ENCODE measurements at places on chromosomes 2 and 18.

GRCh38 chr2:148817210-148817708, 57.8 kb upstream of the KIF5C start:
- peak; percentile 6 for DNase-seq

GRCh38 chr2:118698564-118698963, 148.9 kb downstream of the EN1 start:
- no peak for DNase-seq

DNA sequence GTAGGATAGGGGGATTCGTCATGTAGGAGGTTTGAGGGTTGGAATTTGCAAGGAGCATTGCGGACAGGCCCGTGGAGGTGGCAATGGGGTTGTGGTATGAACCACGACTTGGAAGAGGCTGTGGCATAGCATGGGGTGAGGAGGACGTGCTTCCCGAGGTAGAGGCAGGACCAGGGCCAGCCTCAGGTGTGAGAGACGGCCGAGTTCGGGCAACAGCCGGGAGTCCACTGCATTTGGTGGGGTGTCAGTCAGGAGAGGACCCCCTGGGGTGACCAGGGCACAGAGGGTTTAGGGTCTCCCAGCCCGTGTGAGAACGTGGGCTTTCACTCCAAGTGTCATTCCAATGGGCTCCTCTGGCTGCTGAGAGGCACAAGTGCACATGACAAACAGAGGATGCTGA, 339.0 kb downstream of the EIPR1 start:
- no peak for DNase-seq

DNA sequence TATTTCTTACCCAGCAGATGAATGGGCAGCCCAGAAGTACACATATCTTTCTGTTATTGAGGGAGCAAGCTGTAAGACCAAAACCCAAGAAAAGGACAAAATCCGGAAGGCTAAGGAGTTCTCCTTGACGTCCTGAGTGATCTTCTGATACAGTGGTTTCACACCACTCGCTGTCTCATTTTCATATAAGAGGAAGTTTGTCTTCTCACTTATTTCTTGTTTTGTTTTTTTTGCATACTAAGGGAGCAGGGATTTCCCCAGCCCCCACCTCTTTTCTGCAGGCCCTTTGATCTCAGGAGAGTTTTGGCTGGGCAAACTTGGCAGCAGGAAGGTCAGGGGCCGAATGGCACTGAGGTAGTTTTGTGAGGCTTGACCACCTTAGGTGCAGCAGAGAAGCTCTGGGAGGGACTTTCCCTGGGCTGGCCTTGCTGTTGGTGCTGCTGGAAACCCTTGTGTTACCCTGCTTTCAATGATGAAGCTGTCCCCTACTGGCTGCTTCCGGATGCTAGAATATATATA, 13.3 kb downstream of the CHRNA1 start:
- DNase-seq, result no peak

DNA sequence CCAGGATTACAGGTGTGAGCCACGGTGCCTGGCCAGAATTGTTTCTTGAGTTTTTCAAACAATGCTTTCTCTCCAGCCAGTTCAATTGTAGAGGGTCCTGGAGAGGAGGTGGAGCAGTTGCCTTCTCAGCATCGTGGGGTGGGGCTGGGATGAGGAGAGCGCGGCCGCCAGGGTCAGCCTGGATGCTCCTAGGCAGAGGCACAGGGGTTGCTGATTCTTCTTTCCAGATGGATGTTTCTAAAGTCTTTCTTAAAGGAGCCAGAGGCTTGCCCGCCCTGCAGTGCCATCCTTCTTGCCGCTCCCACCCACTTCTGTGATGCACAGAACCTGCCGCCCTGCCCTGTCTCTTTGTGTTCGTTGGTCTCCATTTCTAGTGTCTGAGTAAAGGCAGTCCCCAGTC, 61.1 kb downstream of the AGAP1 start:
- DNase-seq, result no peak

- no peak for DNase-seq
Measured at GRCh38 chr2:160368988-160369930, 124.3 kb downstream of the RBMS1 start.

GRCh38 chr18:48961547-48961946, 10.8 kb upstream of the SMAD7 start:
- peak; percentile 61 for DNase-seq

GRCh38 chr2:107091163-107091864, 205.3 kb upstream of the ST6GAL2 start:
- DNase-seq, result peak; percentile 76

GRCh38 chr2:175606010-175606841, 395.8 kb downstream of the LNPK start:
- DNase-seq, result peak; percentile 66

- peak; percentile 6 for DNase-seq
Measured at GRCh38 chr2:220460257-220460985, 833.0 kb downstream of the SLC4A3 start.

Data from fibroblast of skin of back (primary cell).